ENCODE measurements at places on chromosomes 2 and 18.

GRCh38 chr2:209875270-209875669, 103.6 kb downstream of the UNC80 start:
- DNase-seq, result no peak

GRCh38 chr18:74315464-74316256, at the start of gene C18orf63:
C18orf63 (plus strand) TSS chr18:74315839; CDS start chr18:74317866, 2,027 bp downstream.
- no peak for DNase-seq

GRCh38 chr2:116724550-116724949, 1089.9 kb upstream of the DDX18 start:
- DNase-seq, result no peak

DNA sequence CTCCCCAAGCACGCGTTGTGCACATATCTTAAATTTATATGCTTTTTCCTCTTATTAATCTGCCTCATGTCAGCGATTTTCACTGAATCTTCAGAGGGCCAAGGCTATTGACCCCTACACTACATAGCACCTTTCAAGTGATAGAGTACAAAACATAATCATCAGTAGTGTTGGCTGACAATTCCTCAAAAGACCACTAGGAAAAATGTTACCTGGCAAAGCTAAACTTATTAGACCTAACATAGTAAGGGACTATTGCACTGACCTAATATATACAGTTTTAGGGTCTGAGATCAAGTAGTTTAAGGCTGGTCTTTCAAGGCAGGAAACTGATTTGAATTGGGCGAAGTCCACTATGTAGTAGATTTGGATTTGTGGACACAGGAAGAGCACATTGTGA, 244.2 kb upstream of the ZC3H15 start:
- no peak for DNase-seq

DNA sequence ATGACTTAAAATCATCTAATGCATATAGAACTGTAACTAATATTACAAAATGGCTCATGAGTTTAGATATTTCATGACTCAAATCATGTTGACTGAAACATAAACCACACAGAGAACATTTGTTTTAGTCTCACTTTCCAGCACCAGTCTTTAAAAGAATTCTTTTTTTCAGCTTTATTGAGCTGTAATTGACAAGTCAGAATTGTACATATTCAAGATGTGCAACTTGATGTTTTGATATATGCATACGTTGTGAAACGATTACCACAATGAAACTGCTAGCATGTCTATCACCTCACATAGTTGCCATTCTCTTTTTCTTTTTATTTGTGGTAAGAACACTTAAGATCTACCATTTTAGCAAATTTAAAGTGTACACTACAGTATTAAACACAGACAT, 25.0 kb upstream of the TMEM178A start:
- no peak for DNase-seq

- no peak for DNase-seq
These were observed at the start of gene SIX3 for GRCh38 chr2:44941551-44942234. SIX3 (plus strand) TSS chr2:44941702; CDS start chr2:44942105, 403 bp downstream.

Measured in right lung (tissue), 10 donors.